CD4-positive, alpha-beta T cell treated with Interleukin-6 at 100 ng/mL for 8 hours (primary cell): ENCODE measurements at places on chromosomes 2 and 18.

GRCh38 chr18:44135741-44136140 lies 544.9 kb upstream of the SETBP1 start:
- DNase-seq, result no peak

DNA sequence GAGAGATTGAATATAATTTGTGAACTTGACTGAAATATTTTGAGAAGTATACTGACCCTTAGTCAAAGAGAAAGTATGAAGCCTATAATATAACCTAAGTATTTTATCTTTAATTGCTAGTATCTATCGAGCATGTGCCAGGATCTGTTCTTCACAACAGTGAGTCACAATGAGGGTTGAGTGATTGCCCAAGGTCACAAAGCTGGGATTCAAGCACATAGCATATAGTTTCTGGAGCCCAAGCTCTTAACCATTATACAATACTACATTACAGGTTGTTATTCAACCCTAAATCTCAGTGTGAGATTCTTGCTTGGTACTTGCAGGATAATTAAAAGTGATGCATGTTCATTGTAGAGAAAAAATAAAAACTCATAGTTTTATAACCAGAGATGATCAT lies 97.2 kb downstream of the RAB3GAP1 start:
- no peak for DNase-seq

DNA sequence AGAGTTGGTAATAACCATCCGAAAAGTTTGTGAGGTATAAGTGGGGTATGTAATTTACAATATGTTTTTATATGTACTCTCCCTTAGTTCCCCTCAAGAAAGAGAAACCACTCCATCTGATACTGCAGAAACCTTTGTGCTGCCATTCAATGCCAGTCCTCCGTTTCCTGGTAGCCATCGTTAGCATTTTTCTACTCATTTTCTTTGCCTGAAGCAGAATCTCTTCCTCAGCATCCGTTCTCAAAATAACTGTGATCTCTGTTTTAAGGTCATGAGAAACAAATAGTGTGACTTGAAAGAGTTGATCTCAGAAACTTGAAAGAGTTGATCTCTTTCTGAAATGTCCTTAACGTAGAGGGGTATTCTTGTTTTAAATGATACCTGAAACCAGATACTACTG lies 996 bp downstream of the PTCD3 start:
- DNase-seq, result no peak

DNA sequence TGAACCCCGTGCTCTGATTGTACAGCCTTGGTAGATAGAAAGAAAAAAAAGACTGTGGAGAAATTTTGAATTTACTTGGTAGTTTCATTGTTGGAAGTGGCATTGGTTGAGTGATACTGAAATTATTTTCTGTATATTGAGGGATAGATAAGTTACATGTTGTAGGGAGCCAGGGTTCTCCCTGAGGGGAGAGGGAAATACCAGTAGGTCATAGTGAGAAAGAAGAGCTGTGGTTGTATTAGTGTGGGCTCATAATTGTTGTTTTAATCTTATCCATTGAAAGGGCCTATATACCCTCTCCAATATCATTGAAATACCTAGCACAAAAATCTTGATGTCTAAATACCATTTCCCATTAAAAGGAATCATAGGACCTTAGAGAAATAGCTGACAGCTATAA lies 16.9 kb upstream of the RAB31 start:
- no peak for DNase-seq

- DNase-seq, result no peak
Measured at GRCh38 chr18:13283746-13284145, 65.2 kb downstream of the LDLRAD4 start.

DNA sequence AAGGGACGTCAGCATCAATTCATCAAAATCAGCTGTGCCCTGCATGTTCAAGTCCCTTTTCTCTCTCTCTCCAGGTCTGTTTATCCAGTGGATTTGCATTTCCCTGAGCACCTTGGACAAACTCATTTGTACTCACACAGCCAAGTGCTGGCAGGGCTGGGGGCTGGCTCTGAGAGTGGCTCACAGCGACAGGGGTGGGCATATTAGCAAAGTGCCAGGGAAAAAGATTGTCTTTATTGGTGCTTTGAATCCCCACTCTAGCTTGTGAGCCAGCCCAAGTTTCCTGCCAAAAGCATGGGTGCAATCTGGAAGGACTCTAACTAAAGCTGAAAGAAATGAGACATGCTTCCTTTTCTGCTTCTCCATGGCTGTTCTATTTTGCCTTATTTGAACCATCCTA lies 56.6 kb downstream of the ACOXL start:
- no peak for DNase-seq

GRCh38 chr18:34707670-34708069 lies 2.4 kb upstream of the DTNA start:
- no peak for DNase-seq

GRCh38 chr18:35050705-35051195 lies 9.5 kb downstream of the MAPRE2 start:
- no peak for DNase-seq

- no peak for DNase-seq
Measured at GRCh38 chr2:20224164-20224715, 690 bp downstream of the SDC1 start.

- no peak for DNase-seq
Measured at GRCh38 chr2:64698668-64699444, 45.1 kb upstream of the SERTAD2 start.

DNA sequence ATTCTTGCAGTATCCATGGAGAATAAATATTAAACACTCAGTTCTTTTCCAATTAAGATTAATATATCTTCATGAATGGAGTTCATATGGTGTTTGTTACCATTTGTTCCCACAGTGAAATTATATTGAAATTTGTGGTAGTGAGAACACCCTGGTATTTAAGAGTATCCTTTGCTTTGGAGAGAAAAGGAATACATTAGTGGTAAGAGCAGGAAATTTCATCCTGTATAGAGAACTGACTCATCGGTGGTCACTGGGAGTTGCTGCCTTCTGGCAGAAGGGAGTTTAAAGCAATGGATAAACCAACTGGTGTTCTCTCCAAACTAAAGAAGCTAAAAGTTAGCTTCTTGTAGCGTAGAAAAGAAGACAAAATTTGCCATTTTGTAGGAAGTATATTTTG lies 107.3 kb downstream of the MYO1B start:
- DNase-seq, result no peak

GRCh38 chr2:46246790-46247189 lies 50.4 kb upstream of the EPAS1 start:
- no peak for DNase-seq
